AG04450 (cell line): ENCODE measurements at places on chromosomes 6 and 20.
A peak's percentile ranks its signal among the peaks of the same experiment; 100 is the strongest.

DNA sequence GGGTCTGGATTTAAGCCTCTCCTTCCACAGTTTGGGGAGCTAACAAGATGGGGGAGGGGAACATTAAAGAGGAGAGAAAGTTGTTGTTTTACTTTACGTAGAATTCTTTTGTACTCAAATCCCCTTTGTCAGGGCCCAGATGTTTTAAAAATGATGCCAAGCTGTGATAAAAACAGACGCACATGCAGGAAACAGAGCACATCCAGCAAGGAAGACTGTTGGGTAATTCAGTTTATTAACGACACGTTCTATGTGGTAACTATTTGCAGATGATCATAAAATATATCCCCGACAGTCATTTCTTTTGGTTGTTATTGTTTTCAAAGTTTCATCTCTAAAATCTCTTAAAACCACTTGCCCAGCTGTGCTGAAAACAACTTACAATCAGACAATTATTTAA lies 307.0 kb upstream of the PRDM1 start:
- no peak for DNase-seq

GRCh38 chr6:46320505-46320904 lies 149.7 kb upstream of the ENPP5 start:
- no peak for DNase-seq

GRCh38 chr20:39627765-39628164 lies 665.6 kb downstream of the DHX35 start:
- no peak for DNase-seq

DNA sequence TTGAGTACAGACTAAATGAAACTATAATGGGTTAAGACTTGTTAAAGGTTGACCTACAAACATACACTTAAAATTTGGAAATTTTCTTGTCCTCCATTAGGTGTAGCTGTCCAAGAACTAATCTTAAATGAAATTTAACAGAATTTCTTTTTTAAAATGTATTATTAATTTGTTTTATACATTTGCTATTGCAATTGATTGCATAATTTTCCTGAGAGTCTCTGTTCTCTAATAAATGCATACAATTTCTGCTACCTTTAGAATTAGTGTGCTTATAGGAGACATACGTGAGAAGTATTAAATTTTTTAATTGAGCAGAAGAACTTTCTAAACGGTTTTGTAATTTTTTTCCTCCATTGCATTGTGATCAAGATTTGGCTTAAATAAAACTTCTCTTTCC lies 1.5 kb downstream of the FAM135A start:
- no peak for DNase-seq

- no peak for DNase-seq
Measured at GRCh38 chr6:122614303-122614702, 4.1 kb downstream of the PKIB start.

DNA sequence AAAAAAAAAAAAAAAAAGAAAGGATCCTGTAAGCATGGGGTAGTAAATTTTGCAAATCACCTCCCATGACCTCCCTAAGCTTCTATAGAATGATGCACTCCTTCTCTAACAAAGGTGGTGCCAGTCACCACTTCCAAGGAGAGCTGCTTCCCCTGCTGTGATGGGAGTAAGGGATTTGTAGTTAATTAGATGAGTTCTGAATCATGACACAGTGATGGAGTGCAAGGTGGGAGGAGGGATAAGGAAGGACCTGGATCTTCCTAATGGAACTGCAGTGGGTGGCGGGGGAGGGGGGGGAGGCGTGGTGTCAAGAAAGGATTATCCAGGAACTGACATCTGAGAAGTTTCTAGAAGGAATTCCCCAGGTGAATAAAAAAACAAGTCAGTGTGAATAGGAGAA lies 47.8 kb downstream of the NRN1 start:
- no peak for DNase-seq

- DNase-seq: no peak
Measured at GRCh38 chr6:139337001-139337400, 37.4 kb downstream of the CITED2 start.

GRCh38 chr6:86978251-86978650 lies 40.9 kb downstream of the HTR1E start:
- DNase-seq: no peak

GRCh38 chr6:108714766-108715414 lies 133.3 kb upstream of the ARMC2 start:
- DNase-seq: no peak

DNA sequence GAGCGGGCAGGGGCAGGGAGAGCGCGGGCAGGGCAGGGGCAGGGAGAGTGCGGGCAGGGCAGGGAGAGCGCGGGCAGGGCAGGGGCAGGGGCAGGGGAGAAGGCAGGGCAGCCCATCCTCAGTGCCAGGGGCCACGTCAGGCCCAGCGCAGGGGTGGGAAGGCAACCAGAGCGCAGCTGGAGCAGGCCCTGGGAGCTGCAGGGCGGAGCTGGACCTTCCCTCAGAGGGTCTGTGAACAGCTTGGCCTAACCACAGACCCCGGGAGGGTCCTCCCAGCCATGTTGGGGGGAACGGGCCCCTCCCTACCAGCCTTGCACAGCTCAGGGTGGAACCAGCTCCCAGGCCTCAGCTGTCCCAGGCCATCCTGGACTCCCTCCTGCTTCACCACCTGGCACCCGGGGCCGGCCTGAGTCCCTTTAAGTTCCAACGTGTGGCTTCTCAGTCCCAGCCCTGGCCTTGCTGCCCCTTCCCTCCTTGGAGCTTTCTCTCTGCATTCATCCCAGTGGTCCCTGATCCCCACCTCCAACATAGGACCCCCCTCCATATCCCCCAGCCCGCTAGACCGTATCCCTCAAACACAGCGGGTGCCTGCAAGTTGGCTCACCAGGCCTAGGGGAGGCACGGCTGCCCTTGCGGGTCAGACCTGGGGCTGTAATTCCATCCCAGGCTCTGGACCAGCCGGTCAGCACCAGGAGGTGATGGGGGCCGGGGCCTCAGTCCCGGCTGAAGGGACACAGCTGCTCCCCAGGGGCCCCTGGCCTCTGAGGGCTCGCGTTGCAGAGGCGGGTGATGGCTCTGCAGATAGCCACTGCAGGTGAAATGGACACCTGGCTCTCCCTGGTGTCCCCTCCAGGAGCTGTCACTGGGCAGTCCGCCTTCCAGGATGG lies 5.6 kb upstream of the ZBTB46 start:
- no peak for DNase-seq

GRCh38 chr6:151018046-151018445 lies 152.5 kb downstream of the MTHFD1L start:
- no peak for DNase-seq

- DNase-seq: no peak
Measured at GRCh38 chr6:119347466-119348095, 2.0 kb downstream of the MAN1A1 start.

DNA sequence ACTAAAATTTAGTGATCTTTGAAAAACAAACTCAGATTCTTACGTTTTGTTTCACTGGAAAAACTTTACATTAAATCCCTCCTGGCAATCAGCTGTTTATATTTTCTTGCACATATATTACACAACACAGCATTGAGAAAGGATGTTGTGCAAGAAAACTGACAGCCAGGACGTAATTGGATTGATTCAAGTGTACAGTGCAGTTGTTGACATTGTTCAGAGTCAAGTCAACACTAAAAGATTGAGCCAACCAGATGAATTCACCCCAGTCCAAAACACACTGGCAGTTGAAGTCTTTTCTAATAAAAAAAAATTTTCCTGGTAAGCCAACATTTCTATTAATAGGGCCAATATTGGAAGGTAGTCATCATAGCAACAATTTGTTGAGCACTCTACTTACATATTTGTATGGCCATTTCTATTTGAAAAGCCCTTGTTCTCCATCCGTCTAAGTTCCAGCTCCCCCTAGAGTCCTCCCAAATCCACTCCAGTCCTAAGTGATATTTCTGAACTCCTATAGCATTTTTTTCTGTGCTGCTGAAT lies 20.9 kb upstream of the VNN1 start:
- DNase-seq: peak; percentile 67

GRCh38 chr6:124517339-124517738 lies 444.9 kb upstream of the RNF217 start:
- DNase-seq: no peak

- peak; percentile 32 for DNase-seq
Measured at GRCh38 chr6:72787391-72788031, 165.6 kb downstream of the KCNQ5 start.

DNA sequence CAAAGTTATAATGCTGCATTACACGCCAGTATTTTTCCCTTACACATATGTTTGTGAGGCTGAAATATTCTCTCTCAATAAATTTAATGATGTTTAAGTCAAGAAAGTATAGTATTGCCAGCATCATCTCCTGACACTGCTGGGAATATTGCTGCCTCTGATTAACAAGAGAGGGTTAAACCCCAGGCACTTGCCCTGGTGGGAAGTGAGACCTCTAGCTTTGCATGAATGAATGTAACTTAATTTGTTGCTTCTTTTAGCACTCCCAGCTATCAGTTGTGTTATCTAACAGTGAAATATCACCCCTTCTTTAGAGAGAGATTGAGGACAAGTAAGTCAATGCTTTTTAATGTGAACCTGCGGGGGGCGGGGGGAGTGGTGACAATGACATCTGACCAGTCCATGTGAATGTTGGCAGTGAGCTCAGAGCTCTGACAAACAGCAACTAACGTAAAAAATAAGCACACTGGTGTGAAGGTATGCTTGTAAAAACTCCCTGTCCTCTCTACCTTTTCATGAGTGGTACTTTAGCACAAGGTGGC lies 9.8 kb downstream of the FOXA2 start:
- DNase-seq: no peak

- DNase-seq: no peak
Measured at GRCh38 chr6:109718991-109719390, 27.9 kb downstream of the FIG4 start.

DNA sequence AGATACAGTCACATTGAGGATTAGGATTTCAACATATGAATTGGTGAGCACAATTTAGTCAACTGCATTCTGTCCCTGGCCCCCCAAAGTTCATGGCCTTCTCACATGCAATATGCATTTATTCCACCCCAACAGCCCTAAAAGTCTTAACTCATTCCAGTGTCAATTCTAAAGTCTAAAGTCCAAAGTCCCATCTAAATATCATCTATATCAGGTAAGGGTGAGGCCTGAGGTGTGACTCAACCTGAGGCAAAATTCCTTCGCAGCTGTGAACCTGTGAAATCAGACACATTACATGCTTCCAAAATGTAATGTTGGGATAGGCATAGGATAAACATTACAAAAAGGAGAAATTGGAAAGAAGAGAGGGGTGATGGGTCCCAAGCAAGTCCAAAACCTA lies 27.8 kb downstream of the CLIC5 start:
- DNase-seq: no peak

DNA sequence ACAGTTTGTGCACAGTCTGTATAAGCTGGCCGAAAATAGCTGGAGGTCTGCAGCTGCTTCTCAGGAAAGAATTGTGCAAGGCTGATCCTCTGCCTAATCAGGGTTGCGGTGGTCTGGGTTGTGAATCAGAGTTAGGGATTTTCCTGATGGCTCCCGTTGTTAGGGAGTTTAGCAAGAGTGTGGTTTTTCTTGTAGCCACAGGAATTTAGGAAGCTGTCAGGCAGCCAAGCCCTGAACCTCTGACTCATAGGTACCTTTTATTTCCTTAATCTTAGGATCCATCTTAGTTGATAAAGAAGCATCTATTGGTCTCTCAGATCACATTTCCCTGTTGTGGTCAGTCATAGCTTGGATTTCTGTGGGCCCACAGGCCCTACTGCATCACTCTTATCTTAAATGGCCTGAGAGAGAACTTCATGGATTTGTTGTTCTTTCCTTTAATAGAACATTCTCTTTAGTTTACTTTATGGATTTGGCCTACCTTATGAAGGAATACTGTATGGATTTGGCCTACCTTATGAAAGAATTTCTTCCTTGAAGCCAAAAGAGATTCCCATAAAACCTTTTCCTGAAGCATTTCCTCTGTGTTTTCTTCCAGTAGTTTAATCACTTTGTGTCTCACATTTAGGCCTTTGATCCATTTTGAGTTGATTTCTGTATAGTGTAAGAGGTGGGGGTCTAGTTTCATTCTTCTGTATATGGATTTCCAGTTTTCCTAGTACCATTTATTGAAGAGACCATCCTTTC lies 10.3 kb downstream of the KIF25 start:
- peak; percentile 97 for DNase-seq

DNA sequence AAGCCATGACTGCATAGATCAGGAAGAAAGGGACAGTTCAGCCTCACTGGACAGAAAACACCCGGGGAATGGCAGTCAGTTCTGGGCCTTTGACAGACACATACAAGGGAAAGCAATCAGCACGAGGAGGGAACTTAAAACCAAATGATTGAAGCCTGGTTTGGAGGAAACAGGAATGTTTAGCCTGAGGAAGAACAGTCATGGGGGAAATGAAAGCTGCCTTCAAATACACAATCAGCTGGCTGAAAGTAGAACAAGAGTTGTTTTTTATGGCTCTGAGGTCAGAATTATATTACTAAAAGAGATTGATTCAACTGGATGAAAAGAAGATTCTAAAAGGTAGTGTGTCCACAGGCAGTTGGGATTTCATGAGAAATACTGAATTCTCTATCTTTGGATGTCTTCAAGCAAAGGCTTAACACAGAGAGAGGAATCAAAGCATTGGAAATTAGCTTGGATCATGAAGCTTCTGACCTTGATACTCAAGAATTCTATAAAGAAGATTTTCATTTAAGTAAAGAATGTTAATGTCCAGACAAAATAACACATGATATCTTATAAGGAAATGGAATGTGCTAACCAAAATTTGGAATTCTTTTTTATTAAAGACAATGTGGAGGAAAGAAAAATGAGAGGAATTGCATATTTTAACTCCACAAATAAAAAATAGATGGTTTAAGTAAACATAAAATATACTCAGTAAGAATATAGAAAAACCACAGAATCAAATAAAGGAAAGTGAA lies 216.6 kb downstream of the IBTK start:
- no peak for DNase-seq

- no peak for DNase-seq
Measured at GRCh38 chr6:39684790-39685488, 40.3 kb downstream of the KIF6 start.

GRCh38 chr20:43514648-43514999 lies 7.1 kb downstream of the L3MBTL1 start:
- no peak for DNase-seq

DNA sequence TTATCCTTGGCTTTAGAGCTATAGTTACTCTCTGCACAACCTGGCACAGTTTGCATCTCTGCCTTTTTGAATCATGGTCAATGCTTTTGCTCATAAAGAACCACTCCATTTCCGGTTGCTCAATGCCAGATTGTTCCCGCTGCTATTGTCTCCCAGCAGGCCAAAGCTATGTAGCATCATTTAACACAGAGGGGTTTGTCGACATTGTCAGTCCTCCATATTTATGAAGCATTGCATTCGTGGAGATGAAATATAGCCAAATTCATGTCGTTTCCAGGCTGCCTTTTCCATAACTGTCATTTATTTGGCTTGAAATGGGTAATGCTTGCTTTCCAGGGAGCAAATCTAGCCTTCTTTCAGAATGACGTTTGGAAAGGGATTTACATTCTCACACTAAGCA lies 598.8 kb downstream of the EPHA7 start:
- no peak for DNase-seq

- peak; percentile 84 for DNase-seq
Measured at GRCh38 chr6:27890445-27891319, 21.5 kb downstream of the OR2B2 start.

GRCh38 chr6:15062516-15063252 lies 183.2 kb upstream of the JARID2 start:
- peak; percentile 75 for DNase-seq
